ENCODE measurements at places on chromosomes 5 and 9.

DNA sequence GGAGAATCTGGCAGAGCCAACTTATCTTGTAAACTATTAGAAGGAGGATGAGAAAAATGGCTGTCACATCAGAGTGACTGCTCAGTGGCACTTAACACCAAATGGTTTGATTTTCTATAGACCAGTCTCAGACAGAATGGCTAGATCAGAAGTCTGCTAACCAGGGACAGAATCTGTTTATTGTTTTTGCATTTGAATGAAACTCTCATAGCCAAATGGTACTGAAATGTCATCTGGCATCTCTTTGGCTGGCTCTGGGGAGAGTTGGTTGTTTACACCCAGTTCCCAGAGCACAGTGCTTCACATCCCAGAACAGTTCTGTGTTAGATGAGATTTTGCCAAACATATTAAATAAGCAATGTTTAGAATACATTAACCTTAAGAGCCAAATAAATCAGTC lies 106.6 kb upstream of the HMHB1 start:
- DNase-seq: no peak

DNA sequence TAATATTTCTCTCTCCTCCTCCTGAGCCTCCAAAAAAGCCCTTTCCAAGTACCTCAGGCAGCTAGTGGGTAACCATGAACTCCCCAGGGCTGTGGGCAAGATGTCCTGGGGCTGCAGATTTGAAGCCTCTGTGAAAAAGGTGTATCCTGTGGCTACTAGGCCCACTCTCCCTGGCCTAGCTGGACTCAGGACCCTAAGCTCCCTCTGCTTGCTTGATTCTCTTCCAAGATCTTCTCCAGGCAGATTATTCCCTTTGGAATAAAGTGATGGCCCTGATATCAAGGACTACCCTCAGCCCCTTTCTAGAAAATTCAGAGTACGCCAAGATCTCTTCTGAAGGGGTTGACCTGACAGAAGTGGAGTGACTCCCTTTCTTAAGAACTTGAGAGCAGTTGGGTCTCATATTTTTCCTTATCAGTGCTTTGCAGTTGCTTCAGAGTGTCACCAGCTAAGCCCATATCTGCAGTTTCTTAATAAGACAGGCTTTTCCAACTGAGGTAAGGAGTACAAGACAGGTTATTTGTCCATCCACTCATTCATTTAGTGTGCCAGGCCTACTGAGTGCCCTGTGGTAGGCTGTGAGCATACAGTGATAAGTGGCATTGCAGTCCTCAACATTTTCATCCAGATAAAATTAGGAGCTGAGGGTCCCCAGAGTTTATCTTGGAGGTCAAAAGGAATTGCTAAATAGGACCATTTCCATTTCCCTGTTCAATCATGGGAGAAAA lies 42.5 kb downstream of the CYSTM1 start:
- DNase-seq: no peak

- DNase-seq: no peak
Measured at GRCh38 chr9:89984214-89984613, 379.4 kb downstream of the GADD45G start.

GRCh38 chr5:56269216-56269927 lies 36.2 kb upstream of the ANKRD55 start:
- DNase-seq: no peak

- DNase-seq: no peak
Measured at GRCh38 chr9:112170235-112170634, 4.9 kb downstream of the SUSD1 start.

- DNase-seq: no peak
Measured at GRCh38 chr5:76971511-76971910, 18.7 kb downstream of the CRHBP start.

DNA sequence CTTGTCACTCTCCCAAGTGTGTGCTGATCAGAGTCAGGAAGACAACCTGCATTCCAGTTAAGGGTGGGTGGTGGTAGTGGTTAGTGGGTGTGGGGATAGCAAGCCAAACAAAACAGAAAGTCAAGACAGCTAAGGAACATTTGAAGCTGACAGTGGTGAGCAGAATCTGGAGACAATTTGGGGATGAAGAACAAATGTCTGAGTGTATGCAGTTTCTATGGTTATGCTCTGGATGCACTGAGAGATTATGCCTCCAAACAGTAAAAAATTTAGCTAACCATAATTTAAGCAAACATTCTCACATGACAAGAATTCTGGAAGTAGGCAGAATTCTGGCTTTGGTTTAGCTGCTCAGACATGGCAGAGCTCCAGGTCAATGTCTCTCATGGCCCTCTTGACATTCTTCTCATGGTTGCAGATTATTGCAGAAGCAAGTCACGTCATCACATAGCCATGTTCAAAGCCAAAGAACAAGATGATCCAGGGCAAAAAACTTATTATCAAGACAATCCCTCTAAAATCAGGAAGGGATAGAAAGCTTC lies 148.7 kb downstream of the LURAP1L start:
- DNase-seq: no peak

GRCh38 chr5:87400305-87400899 lies 12.3 kb downstream of the CCNH start:
- DNase-seq: no peak

DNA sequence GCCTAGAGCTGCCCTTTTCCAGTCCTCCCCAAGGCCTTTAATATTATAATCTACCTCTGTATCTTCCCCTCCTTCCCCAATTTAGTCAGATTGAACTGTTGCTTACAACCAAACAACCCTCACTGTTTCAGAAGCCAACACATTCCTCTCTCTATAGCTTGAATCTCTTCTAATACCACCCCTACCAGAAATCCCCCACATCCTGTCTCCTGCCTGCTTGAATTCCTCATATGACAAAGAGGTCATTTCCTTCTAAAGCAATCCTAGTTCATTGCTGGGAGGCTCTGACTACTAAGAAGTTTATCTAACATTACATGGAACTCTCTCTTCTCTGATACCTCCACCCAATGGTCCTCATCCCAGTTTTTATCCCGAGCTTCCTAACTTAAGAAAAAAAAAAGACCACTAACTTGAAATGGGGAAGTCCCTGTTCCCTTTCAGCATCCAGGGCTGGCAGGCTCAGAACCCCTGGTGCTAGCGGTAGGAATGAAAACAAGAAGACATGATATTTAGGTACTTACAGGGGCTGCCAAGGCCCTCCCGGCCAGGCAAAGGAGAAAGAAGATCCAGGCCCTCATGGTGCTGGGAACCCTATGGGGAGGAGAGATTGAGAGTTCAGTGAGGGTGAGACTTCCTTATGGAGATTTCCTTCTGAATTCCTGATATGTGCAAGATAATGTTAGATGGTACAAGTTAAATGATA lies 11.0 kb downstream of the SPARC start:
- DNase-seq: no peak

GRCh38 chr9:17597977-17598376 lies 19.1 kb downstream of the SH3GL2 start:
- DNase-seq: no peak

DNA sequence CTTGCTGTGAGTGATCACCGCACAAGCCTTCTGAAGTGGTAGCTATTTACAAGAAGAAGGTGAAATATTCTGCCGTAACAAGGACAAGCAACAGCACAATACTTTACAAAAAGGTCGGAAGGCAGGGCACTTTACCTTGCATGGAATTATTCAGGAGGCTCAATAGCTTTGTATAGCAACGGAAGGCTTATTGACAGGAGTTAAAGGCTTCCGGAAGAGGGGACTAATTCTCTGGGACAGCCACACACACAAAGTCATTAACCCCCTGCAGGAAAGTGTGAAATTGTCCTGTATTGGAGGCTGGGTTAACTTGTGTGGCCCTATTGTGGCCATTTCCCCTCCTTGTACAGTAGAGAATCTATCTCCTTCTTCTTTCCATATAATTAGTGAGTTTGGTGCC lies 199.3 kb upstream of the SEMA6A start:
- DNase-seq: no peak

GRCh38 chr9:113630386-113631136 lies 167.0 kb downstream of the RGS3 start:
- no peak for DNase-seq

- no peak for DNase-seq
Measured at GRCh38 chr5:54553659-54554207, 36.2 kb downstream of the SNX18 start.

DNA sequence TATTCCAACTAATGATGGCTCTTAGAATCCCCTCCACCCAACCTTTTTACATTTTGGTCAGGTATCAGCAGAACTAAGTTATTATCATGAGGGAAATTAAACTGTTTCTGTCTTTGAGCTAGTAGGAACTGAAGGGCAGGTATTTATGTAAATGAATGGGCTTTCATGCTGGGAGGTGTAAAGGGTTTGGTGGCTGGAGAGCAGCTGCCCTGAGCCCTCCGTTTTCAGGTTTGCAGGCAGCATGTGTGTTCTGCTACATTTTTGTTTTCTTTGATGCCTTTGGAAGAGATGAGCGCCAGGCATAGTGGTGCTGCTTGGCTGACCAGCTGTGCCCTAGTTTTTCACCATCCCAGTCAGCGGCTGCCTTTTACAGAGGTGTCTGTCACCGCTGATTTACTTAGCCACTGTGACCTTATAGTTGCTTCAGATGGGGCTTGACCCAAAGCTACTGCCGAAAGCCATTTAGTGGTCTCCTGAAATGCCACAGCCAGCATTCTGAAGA lies 231.9 kb downstream of the MAST4 start:
- no peak for DNase-seq

- no peak for DNase-seq
Measured at GRCh38 chr5:39164529-39165402, 54.6 kb downstream of the FYB1 start.

- DNase-seq: no peak
Measured at GRCh38 chr5:72510610-72511181, 3.5 kb upstream of the ZNF366 start.

Measured in activated T-cell treated with anti-CD3 and anti-CD28 coated beads, Interleukin-2, amount 50 U/mL, for 24 hours (primary cell).